ENCODE measurements at places on chromosomes 11 and 22. TPM values are rescaled to one million over a fixed set of nuclear protein-coding genes. Genes with fewer than 3 reads are reported as not detected.

DNA sequence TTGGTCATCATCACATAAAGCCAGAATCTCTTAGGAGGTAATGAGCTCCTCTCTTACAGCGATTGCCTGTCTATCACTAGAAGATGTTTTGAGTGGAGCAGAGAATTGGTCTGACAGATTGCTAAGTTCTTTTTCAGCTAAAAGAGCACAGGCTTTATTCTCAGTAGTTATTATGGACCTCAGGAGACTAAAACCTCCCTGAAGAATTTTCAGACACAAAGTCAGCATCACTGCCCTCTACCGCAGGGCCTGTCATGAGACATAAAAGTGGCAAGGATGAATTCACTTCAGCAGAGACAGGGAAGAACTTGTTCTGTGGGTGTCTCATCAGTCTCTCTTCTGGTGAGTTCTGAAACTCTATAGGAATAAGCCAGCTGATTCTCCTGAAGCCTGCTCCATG is at the start of gene OR51I2:
Gene OR51I2 (plus strand): TSS at position 301 of the 400 bp plus-strand sequence. CDS start 4,166 bp downstream, outside the sequence.
- no peak for DNase-seq

DNA sequence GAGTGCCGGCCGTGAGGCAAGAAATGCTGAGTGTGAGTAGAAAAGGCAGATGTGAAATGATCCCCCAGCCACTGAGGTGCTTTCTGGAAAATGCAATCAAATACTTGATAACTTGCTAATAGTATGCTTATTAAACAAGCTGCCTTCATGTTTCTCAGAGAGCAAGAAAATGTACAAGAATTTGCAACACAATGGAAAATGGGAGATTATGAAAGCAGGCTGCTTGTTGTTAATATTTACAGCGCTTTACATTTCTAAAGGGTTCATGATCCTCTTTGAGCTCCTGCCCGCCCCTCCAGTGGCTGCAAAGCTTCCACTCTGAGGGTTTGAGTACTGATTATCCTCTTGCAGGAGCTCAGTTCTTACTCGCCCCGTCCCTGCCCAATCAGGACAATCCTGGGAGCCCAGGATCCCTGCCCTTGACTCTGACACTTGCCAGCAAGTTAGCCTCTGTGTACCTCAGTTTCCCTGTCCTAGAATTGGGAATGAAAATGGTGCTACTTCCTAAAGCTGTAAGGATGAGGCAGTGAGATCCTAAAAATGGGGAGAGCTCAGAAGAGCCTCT is 645.1 kb downstream of the TBC1D22A start:
- no peak for DNase-seq

DNA sequence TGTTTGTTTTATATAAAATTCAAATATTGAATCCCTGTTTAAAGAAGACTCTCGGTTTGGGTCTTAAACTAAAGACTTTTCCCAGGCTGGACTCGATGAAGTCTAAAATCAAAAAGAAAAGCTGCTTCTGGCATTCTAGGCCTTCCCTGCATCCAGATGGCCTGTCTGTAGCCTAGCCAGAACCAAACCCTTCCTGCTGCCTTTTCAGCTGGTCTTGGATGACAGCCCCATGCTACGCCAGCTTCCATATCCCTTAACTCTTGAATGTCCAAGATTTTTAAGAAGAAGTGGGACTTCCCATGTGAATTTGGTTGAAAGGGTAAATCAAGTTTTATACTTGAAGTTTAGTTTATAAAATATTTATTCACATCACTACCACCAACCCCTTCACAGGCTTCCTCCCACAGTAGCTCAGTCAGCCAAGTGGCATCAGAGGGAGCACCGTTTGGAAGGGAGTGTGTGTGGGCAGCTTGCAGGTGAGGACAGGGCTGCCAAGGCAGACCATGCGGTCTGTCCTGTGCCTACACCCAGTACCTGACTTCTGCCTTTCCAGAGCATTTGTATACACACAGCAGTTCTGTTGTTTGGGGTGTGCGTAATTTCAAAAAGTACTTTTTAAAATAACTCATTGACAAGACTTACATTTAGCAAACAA is 18.2 kb upstream of the PSMA1 start:
- DNase-seq, result no peak

- DNase-seq, result no peak
These were observed 354.8 kb downstream of the ETS1 start for GRCh38 chr11:128232588-128232987.

DNA sequence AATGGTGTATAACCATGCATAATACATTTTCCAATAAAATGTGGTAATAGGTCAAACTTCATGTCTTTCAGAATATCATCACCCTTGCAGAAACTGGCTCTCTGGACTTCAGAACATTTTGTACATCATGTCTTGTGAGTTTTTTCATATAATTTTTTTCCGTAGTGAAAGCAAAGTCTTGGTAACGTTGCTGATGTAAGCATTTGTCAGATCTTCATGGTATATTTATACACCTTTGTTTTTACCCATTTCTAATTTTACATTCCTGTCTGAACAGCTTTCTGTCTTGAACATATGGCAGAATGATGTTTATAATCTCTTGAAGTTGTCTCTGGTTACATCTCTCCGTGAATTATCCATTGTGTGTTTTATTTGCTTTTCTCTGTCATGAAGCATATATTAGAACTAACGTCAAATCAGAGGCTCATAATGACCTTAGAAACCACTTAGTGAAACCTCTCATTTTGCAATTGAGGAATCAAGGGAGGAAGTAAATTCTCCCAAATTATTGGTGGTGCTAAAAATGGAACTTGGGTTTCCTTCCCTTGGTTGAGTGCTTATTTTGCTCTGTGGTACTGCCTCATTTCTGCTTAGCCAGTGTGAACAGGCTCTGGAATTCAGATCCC is 37.4 kb downstream of the CSRP3 start:
- no peak for DNase-seq

GRCh38 chr11:34548278-34548677 is 34.7 kb upstream of the ELF5 start:
- no peak for DNase-seq

DNA sequence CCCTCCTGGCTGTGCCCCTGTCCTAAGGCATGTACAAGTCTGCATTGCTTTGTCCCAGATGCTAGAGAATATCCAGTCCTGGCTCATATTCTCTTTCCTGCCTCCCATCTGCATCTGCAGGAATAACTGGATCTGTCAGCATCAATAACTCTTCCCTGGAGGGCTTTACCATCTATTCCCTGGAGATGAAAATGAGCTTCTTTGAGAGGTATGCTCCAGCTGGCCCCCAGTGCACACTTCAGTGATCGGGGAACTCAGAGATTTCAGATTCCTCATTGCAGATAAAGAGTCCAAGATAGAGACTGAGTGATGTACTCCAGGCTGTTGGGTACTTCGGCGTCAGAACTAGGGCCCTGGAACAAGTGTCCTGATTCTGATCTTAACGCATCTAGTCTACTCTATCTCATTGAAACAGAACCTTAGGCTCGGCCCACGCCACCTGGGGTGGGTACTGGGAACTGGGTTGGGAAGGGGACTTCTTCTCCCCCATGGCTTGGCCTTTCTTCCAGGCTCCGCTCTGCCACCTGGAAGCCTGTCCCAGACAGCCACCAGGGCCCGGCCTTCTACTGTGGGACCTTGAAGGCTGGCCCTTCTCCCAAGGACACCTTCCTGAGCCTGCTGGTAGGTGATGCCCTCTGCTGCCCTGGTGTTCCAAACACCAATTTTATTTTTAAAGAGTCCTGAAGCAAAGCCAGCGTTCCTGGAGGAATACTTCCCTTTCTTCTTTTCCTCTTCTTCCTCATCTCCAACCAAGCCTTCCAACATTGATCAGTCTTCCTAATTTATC is 17.8 kb upstream of the GLB1L2 start:
- no peak for DNase-seq

DNA sequence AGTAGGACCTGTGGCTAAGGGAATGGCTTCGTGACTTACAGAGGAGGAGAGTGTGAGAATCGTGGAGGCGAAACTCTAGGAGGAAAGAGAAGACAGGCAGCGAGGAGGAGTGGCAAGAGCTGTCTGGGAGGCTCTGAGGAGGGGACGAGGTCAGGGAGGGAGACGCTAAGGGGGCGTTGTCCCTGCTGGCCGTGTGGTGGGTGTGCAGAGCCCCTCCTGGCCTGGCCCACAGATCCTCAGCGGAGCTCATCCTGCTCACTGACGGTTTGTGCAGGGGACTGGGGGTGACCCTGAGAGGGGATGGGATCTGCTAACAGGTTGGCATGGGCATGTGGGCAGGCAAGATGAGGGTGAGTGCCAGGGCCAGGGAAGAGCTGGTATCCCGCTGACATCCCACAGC is 56.5 kb upstream of the PRR5 start:
- DNase-seq, result no peak

Gene ACAD8
- total RNA-seq, result 30.7 TPM

GRCh38 chr11:10287766-10288715 is 6.0 kb downstream of the SBF2 start:
- no peak for DNase-seq

DNA sequence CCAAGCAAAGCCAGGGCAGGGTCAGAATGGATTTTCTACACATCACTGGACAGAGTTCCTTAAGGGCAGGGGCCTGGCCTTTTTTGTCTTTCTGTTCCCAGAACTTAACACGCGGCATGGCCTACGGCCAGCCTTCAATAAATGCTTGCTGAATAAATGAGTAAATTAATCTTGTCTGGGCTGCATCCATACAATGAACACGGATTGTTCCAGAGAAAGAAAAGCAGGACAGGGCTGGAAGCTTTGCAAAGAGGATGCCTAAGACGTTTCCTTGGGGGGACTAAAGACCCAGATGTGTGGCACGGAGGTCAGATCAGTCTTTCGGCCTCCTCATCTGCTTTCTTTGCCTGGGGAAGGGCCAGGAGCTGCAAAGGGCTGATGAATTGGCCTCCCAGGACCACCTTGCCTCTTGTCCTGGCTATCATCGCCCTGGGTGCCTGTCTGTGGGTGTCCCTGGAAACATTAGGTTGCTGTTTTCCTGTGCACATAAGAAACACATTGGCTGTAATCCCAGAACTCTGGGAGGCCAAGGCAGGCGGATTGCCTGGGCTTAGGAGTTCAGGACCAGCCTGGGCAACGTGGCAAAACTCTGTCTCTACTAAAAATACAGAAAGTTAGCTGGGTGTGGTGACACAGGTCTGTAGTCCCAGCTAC is 20.8 kb upstream of the RFPL3 start:
- no peak for DNase-seq

DNA sequence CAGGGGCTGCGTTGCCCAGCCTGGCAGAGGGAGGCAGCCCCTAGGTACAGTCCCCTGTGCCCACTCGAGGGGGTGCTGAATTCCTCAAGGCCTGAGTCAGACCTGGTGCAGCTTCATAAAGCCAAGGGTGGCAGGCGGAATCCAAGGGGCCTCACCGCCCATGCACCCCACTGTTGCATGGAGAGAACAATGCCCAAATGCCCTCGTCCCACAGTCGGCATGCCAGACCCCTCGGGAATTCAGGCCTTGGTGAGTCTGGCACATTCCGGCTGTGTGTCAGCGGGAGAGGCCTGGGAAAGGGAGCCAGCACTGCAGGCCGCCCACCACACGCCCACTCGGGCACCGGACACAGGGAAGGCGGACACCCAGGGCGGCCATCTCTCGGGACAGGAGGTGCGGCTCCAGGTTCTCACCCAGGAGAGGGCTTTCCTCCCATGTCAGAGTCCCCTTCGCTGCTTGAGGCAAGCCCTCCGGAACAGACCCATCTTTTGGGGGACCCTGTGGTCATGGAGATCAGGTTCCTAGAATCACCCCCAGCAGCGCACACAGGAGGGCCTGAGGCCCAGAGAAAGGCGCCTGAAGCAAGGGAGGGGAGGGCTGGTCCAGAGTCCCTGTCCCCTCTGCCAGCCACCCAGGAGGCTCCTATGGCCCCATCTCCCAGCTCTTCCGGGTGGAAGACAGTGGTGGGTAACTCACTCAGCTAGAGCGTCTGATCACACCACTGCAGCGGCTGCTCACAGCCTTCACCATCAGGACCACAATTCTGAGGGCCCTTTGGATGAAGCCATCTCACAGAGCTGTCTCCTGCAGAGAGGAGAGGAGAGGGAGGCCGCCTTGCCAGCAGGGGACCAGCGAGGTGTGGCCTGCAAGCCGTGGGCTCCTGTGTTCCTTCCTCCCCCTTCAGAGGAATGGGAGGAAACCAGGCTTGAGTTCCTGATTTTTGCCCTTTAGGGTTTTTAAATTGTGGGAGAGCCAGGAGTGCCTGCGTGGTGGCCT is 31.6 kb upstream of the KCNQ1OT1 start:
- no peak for DNase-seq

Gene C11orf54
- total RNA-seq, result 61.4 TPM

Gene SCGB1C1
- total RNA-seq, result not detected

DNA sequence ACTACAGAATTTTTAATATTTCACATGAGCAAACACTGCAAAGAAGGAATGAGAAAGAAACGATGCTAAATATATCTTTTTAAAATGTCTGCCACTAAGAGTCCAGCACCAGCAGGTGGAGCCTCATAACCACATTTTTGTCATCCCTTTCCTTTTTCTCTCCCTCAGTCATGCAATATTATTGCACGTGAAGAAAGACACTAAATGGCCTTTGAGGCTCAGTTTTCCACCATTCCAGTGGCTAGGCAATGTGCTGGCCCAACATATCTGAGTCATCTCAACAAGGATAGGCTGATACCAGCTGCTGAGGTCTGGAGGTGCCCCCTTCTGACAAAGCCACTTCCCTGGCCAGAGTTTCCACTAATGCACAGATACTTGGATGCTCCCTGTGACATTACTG is 1.8 kb downstream of the ALKBH8 start:
- DNase-seq, result peak; percentile 31

Gene RAPSN
- 0.61 TPM for total RNA-seq

Gene FGF19
- not detected for total RNA-seq

DNA sequence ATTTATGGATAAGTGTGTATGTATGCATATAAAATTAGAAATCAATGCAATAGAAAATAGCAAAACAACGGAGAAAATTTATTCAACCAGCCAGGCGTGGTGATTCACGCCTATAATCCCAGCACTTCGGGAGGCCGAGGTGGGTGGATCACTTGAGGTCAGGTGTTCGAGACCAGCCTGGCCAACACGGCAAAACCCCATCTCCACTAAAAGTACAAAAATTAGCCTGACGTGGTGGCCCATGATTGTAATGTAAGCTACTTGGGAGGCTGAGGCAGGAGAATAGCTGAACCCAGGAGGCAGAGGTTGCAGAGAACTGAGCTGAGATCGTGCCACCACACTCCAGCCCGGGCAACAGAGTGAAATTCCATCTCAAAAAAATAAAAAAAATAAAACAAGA is 5.5 kb downstream of the KRTAP5-6 start:
- DNase-seq, result no peak

Gene HBG2
- not detected for total RNA-seq

DNA sequence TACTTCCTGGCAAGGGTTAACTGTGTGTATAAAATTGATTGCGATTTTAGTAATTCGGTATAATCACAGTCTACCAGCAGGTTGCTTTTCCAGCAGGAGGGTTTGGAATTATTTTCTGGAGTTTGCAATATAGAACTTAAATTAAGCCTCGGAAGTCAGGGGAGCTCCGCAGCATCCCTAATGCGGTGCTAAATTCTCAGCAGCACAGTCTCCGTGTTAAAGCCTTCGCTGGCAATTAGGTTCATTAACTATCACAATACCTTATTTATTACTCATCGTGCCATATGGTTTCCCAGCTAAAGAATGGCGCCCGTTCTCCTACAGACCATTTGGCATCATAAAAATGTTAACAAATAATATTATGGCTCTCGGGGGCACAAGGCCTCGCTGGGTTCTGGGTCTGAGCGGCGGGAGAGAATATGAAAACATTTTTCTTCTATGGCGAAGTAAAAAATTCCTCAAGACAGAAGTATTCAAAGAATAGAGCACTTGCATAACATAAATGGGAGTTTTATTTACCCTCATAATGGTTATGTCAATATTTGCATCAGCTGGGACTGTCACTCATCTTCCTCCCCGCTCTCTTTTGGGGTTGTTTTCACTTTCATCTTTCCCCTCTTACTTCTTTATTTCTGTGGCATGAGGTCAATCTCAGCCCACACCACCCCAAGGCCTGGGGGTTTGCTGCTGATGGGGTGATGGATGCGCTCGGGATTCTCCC is 28.1 kb upstream of the ZBTB16 start:
- DNase-seq, result no peak

All from left colon (tissue), 2 donors.